GM12892 (cell line): ENCODE measurements at places on chromosomes 2 and 18.
A peak's percentile ranks its signal among the peaks of the same experiment; 100 is the strongest.

GRCh38 chr18:70464343-70465114 lies 175.7 kb downstream of the SOCS6 start:
- no peak for DNase-seq

GRCh38 chr2:112686348-112687217 lies 34.2 kb upstream of the NT5DC4 start:
- no peak for DNase-seq

- peak; percentile 58 for DNase-seq
Observed at GRCh38 chr18:63098018-63098981, 221.3 kb downstream of the BCL2 start.

- DNase-seq, result no peak
Observed at GRCh38 chr2:60880643-60881046, 729 bp upstream of the REL start.

GRCh38 chr18:11392980-11393885 lies 216.2 kb upstream of the SLC35G4 start:
- DNase-seq, result no peak

DNA sequence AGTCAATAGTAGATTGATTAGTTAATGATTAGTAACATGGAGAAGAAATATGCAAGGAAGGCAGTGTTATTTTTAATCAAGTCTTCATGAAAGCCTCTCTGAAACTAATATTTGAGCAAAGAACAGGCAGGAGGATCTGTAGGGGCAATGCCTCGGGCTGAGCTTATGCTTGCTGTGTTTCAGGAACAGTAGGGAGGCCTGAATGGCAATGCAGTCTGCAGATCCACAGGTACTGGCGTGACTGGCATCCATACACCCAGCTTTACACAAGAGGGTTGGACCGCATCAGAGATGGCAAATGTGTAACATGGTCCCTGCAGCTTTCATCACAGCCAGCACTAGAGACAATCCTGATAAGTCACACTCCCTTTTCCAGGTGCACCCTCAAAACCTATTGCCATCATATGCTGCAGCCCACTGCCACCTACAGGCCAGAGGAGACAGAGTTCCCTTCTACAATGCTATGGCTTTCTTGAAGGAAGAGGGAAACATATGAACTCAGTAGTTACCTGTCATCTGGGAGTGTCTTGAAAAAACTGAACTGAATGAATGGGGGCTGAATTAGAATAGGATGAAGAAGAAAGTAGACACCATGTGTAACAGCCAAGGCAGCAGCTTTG lies 582.4 kb upstream of the RAB6C start:
- no peak for DNase-seq

DNA sequence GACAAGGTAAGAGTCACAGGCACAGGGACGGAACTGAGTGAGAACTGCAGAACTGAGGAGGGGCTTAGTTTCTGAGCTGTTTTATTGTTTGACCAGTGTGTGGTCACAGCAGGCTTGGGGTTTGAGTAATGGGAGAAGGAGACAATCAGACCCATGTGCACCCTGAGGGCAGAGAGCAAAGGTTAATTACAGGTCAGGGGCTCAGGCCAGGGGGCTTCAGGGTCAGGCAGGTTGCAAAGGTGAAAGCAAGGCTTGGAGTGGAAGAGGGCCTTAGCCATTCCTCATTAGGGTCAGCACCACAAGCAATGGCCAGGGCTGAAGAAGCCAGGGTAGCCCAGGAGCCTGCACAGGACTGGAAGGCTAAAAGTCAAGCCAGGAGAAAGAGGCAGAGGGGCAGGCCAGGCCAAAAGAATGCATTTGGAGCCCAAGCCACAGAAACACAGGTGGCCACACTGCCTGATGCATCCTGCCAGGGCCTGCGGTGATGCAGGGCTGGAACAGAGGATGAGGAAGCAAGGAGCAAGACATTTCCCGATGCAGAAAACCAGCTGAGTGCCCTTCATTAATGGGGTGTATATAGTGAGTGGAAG lies 209.8 kb upstream of the GYPC start:
- DNase-seq, result no peak

GRCh38 chr2:86045541-86045940 lies 60.1 kb downstream of the POLR1A start:
- DNase-seq, result no peak

- no peak for DNase-seq
Observed at GRCh38 chr2:72157871-72158771, 10.5 kb upstream of the CYP26B1 start.

DNA sequence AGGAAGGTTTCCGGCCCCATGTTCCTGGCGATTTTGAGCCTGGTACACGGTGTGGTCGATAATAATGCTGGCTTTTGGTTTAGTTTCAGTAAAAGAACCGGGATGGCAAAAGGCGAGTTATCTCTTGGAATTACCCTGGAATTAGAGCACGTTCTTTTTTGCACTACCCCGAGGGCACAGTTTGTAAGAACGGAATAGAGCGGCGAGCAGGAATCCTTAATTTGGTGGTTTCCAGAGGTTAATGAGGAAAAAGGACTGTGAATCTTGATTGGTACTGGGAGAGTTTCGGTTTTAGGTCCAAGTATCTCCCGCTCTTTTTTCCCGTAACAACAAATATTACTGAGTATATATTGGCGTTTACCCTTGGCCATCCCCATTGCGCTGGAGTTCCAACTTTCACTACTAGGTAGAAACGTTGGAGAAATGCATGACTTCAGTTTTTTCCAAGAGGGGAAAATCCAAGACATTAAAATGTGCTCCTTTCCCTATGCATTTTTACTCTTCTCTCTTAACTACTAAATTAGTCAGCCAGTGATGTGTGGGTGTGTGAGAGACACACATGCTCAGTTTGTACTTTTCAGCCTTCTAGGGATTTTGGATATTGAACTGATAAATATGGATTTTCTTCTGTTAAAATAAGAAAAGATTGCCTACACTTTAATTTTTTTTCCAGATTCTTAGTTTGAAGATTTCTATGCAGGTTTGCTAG lies 160.8 kb downstream of the AGPS start:
- no peak for DNase-seq

- no peak for DNase-seq
Observed at GRCh38 chr2:230525682-230526081, 109.7 kb downstream of the SP100 start.

GRCh38 chr2:167209784-167210183 lies 321.5 kb downstream of the XIRP2 start:
- DNase-seq, result no peak

DNA sequence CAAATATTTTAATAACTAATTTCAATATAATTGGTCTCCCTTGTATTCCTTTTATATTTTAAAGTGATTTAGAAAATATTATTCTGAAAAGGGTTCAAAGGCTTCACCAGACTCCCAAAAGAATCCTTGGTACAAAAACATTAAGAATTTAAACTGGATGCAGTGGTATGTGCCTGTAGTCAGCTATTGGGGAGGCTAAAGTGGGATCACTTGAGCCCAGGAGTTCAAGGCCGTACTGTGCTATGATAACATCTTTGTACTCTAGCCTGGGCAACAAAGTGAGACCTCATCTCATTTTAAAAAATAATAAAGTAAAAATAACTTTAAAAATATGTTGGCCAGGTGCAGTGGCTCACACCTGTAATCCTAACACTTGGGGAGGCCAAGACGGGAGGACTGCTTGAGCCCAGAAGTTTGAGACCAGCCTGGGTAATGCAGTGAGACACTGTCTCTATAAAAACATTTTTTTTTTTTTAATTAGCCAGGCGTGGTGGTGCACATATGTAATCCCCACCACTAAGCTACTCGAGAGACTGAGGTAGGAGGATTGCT lies 14.7 kb downstream of the NCL start:
- DNase-seq, result no peak

DNA sequence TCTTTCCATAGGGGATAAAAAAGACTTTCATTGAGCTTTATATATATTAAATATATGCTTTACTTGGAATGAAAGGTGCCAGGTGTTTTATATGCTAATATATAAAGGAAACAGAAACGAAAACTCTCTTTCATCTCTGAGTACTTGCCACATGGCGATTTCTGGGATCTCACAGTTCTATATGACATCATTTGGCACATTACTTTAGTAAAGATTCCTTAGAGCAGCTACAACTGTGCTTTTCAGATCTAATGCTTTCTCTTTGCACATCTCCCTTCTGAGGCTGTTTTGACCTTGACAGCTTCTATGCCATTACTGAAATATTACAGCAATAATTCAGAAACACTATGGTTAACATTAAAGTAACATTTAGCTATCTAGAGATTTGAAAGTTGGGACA lies 1082.9 kb upstream of the CDH2 start:
- DNase-seq, result no peak

- DNase-seq, result no peak
Observed at GRCh38 chr18:13517369-13517768, 209.0 kb downstream of the FAM210A start.

- no peak for DNase-seq
Observed at GRCh38 chr2:231200805-231201474, 2.5 kb downstream of the ARMC9 start.
